RCC 7860 (cell line): ENCODE measurements at places on chromosomes 2 and 18.

- no peak for DNase-seq
Observed at GRCh38 chr2:148416248-148416647, 228.3 kb upstream of the EPC2 start.

- no peak for DNase-seq
Observed at GRCh38 chr2:122710049-122710448, 954.6 kb downstream of the TSN start.

DNA sequence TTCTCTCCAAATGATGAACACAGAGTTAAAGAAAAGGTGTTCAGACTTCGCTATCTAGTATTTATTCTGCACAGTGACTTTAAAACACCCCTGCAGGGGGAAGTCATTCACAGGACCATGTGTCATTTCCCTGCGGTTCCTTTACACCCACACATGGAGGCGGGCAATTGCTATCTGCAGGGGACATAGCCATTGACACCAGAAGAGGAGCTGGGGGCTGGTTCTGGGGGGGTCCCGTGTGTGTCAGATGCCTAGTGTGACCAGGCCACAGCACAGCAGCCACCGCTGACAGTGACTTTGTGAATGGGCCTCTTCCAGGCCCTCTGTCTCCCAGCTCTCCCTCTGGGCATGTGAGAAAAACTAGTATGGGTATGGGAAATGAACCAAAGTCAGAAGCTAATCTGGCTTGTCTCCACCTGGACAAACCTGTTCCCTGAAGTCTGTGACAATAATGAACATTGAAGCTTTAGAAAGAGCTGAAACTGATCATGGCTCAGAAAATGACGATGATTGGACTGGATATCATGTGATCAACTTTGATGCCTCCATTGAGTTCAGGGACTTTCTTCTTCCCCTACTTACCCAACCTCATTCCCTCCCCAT, 7.5 kb upstream of the GBX2 start:
- DNase-seq: peak; percentile 44

DNA sequence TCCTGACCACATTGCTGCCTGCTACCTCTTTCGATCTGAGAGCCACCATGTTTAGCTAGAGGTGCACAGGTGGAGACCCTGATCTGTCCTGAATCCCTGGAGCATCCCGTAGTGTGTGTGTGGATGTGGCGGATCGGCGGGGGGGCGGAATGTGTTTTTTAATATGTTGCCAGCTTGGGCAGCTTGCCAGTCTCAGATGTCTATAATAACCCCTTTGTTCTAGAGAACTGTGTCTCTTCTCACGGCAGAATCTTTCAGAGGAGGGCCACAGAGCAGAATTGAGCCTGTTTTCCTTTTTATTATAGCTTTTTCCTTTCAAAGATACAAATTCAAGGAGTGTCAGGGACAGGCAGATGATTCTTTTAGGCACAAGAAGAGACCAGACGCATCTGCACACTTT, 934.1 kb upstream of the KLHL29 start:
- no peak for DNase-seq

DNA sequence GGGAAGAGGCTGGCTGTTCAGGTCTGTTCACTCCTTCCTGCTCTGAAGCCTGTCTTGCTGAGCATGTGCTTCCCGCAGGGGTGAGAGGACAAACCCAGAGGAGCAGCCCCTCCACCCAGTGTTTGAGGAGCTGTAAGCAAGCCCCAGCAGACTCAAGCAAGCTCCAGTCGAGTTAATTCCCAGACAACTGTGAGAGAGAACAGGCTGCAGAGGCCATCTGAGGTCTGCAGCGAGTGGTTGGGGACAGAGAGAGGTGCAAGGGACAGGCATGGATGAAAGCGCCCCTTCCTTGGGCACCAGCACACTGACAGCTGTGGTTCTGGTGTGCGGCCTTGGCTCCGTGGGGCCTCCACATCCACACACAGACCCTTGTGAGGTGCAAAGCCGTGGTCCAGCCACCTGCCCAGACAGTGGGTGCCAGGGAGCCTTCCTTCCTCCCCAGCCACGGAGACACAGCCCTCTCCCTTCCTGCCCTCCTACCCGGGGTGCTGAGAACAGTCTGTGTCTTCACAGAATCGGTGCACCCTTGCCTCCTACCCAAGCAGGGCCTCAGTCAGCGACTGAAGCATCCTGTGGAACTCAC, 36.2 kb downstream of the MAL start:
- no peak for DNase-seq

DNA sequence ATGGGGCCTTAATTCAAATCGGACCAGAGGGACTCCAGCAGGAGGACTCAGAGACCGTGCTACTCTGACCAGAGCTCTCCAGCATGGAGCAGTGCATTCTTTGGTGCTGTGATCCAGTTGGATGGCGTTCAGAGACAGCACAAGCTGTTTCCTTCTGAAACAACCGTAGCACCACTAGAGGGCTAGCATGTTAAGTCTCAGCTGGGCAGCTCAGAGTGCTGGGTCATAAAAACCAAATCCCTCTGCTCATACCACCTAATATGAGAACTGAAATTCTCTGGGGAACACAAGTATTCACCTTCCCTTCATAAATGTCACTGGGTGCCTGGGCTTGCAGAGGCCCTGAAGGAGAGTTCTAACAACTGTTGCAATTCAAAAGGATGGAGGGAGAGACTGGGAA, 97.7 kb upstream of the TFCP2L1 start:
- no peak for DNase-seq

- DNase-seq: peak; percentile 6
Observed at GRCh38 chr2:55112229-55113031, 62.2 kb upstream of the RTN4 start.

GRCh38 chr2:239625971-239626734, 225.3 kb upstream of the HDAC4 start:
- DNase-seq: no peak

DNA sequence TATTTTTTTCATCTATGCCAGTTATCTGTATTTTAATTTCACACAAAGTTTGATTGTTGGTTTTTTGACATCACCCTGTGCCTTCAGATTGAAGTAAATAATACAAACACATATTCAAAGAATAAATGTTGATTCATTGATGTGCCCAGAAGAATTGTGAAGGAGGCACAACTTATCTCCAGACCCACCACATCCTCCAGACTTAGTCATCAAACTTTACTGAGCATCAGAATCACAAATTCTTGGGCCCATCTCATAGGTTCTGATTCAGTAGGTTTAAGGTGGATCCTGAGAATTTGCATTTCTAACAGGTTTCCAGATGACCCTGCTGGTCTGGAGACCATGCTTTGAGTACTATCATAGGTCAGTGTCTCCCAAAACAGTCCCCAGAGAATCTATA, 82.8 kb upstream of the PIK3C3 start:
- no peak for DNase-seq

DNA sequence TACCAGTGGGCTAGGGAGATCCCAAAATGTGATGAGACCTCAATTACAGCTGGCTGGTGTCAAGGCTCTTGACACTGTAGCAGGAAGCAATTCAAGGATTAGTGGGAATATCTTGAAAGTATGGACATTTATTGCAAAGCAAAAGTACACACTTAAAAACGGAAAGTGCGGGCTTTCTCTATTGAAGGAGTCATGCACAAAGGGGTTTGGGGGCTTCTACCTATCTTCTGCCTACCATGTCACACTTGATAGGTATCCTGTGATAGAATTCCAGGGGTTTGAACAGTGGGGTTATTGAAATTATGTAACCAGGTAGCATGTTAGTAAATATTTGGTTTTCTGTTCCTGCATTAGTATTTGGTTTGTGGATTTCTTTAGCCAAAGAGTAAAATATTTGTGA, 1652.1 kb upstream of the DDX18 start:
- no peak for DNase-seq

DNA sequence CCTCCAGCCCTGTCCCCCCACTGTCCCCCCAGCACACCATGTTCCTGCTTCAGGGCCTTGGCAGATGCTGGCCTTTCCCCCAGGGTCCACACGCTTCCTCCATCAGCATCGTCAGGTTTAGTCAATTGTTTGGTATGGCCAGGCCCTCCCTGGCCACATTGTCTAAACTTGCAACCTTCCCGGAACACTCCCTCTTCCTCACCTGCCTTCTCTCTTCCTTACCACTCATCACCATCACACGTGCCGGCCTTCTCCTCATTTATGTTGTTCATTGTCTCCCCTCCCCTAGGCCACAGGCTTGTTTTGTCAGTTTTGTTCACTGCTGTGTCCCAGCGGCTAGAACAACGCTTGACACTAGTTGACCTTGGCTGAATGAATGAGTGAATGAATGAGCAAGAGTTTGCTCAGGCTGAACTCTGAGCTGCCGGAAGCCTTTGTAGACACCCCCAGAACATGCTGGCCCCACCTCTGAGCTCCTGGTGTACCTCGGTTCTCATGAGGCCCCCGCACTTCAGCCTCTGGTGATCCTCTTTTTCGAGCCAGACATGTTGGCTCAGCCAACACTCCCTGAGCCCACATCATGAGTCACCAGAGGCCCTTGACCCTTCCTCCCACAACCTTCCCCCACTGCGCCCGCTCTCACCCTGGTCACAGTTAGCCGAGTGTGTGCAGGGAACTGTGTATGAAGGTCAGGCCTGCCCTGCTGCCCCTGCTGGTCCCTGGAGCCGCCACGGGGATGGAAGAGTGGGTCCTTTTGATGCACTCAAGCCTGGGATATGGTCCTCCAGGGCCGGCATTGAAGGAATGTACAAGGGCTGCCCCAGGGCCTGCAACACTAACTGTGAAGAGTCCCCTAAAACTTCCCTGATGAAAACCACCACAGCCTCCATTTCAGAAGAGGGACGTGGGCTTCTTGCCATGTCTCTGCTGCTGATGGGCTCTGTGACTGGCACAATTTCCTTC, 57.5 kb downstream of the HS1BP3 start:
- peak; percentile 93 for DNase-seq

- DNase-seq: no peak
Observed at GRCh38 chr2:36318547-36318946, 37.0 kb upstream of the CRIM1 start.

DNA sequence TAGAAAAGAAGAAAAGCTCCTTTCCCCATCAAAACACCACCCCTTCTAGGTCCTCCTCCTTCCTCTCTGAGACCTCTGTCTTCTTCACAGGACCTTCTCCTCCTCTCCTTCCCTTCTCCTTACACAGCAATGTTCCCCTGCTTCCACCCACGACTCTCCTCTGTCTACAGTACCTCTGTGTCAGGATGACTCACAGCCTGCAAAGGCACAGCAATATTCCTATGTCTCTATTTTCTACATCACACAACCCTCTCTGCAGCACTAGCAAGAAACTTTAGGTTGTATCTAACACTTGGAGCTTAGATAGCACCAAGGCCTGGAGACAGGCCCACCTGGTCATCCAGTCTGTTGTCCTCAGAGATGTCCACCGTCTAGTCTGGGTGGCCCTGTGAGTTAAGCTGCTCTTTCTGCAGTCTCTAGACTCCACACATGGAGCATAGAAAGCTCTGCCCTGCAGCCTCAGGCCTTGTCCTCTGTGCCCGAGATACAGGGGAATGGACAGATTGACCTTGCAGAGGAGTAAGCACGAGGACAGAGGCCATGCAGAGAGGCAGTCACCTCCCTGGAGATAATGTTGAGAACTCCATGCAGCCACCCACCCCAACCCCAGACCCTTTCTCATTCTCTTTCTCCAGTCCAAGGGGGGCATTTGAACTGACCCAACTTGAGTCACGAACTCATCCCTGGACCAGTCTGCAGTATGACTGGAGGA, 212.0 kb downstream of the TNS1 start:
- DNase-seq: peak; percentile 26

GRCh38 chr2:148968301-148968700, 70.2 kb upstream of the LYPD6B start:
- DNase-seq: no peak

DNA sequence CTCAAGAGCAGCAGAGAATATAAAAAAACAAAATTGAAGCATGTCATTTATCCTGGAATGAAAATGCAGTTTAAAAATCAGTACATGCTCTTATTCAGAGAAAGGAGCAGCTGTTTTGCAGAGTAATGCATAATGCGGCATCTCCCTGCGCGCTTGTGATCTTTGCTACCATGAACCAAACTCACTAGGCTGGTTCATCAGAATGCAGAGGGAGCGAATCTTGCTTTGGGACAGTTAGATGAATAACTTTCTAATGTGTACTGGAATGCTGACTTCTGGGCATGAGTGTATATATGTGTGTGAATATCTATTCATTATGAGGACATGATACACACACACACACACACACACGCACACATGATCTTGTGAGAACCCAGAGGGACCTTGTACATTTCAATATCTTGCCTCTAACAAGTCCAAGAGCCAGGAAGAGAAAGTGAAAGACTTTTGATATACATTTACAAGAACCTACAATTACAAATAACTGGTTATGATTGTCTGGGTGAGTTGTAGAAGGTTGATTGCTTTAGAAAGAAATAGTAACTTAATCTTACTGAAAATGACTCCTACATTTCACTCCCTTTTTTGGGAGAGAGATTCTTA, 54.1 kb upstream of the THOC1 start:
- no peak for DNase-seq

- no peak for DNase-seq
Observed at GRCh38 chr2:61759718-61760117, 94.1 kb downstream of the FAM161A start.

DNA sequence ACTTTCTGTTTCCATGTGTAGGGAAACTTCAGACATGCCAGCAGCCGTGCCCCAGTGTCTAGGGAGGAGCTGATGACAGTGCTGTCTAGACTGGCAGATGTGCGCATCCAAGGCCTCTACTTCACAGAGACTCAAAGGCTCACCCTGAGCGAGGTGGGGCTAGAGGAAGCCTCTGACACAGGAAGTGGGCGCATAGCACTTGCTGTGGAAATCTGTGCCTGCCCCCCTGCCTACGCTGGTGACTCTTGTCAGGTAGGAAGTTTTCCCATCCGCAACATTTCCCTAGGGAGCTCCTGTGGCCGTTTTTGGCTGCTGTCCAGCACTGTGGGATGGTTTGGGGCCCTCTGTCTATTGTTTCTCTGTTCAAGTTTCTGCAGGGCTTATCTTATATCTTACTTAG, 143.1 kb upstream of the TTC39C start:
- peak; percentile 6 for DNase-seq

- DNase-seq: no peak
Observed at GRCh38 chr2:179233083-179233490, 31.5 kb downstream of the SESTD1 start.

GRCh38 chr2:148021059-148021861, at the start of gene MBD5:
TSS of gene MBD5 (plus strand) at chr2:148021091.
- DNase-seq: peak; percentile 36

DNA sequence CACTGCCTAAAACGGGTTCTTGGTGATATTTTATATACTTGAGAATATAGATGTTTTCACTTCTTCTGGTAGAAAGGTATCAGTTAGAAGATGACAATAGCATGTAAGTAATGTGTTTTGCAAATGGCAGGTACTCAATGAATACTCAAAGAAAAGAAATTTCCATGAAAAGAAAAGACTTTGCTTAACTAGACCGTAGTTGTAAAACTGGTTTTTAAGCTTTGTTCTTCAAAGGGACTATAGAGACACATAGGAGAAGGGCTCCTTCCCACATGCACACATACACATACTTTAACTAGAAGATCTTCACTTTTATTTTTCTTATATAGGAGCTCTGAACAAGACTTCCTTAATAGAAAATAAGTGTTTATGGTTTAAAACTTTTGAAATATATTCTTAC, 215.3 kb upstream of the RND3 start:
- no peak for DNase-seq

DNA sequence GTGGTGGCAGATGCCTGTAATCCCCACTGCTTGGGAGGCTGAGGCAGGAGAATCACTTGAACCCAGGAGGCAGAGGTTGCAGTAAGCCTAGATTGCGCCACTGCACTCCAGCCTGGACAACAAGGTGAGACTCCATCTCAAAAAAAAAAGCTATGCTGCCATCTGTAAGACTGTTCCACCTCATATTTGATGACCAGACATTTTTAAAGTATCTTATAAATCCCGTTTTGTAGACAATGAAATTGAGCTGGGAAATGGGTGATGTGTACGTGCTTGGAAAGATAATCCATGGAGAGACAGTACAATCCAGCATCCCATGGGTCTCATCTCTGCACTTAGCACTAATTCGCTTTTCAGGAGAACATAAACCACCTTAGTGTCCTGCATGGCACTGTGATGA, 126.5 kb upstream of the ATP5MC3 start:
- DNase-seq: no peak
